Glutamatergic neuron (in vitro differentiated cells): ENCODE measurements at places on chromosomes 4 and X. TPM values are rescaled to one million over a fixed set of nuclear protein-coding genes. Genes with fewer than 3 reads are reported as not detected.

DNA sequence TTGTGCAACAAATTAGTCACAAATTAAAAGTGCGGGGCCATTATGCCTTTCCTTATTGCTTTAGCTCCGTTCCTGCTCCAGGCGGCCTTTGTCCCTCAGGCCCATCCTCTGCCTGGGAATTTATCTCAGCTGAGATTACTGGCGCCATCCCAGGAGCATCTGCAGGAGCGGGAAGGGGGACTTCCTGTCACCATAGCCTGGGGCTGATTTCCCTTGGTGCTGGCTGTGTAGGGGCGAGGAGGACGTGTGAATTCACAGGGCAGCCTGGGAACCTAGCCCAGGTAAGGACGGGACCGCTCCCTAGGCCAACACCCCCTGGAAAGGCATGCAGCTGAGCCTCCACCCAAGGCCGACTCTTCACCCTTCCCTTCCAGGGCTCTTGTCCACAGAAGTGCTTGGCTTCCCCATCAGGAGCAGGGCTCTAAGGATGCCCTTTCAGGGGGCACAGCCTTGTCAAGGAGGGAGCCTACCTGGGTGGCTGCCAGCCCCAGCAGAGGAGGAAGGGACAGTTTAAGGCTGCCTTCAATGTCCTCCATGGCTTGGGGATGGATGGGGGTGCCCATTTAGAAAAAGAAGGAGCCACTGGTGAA is 72.6 kb upstream of the NKX1-1 start:
- DNase-seq = peak; percentile 6
- peaks cover 2% of the 10 kb centered on the region for H3K27me3 ChIP-seq
- no peak overlapping the region for H3K4me3 ChIP-seq
- H3K36me3 ChIP-seq = peaks cover 11% of the 10 kb centered on the region
- no peak overlapping the region for H3K27ac ChIP-seq
- H3K4me1 ChIP-seq = no peaks in the 10 kb centered on the region

DNA sequence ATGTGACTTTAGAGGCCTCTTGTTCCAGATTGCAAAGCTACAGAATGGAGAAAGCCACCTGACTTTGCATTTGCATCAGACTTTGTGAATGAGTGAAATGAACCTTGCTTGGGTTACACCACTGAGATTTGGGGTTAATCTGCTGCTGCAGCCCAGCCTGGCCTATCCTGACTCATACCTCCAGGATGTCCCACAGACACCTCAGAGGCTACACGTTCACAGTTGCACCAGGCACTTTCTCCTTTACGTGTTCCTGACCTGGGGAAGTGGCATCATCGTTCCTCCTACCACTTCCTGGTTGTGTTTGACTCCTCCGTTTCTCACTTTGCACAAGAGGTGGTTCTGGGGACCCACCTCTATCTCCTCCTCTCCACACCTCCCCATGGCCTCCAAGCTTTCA is 9.2 kb upstream of the SORCS2 start:
- no peak overlapping the region for H3K27ac ChIP-seq
- no peak overlapping the region for H3K4me3 ChIP-seq
- no peak for DNase-seq
- H3K4me1 ChIP-seq = no peaks in the 10 kb centered on the region

GRCh38 chrX:41314204-41314603 is 19.8 kb upstream of the DDX3X start:
- no peak for DNase-seq
- H3K27ac ChIP-seq = no peak overlapping the region
- no peak overlapping the region for H3K4me3 ChIP-seq
- H3K4me1 ChIP-seq = no peaks in the 10 kb centered on the region
- H3K36me3 ChIP-seq = no peaks in the 10 kb centered on the region

DNA sequence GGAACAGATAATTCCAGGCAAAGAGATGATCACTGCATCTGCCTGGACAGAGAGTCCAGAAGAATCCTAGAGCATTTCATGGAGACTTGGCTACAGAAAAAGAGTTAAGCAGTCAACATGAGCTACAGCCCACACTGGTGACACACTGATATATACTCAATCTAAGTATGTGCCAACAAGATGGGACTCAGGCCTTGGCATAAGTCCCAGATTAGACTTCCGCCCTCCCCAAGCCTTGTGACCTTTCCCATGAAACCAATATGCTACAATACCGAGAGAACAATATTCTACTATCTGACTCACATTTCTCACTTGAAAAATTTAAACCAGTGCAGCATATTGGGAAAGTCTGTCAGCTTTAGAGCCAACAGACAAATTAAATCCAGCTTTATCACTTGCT is 65.7 kb upstream of the SLITRK2 start:
- no peaks in the 10 kb centered on the region for H3K27me3 ChIP-seq

The KLHL8 gene
- total RNA-seq = 16.6 TPM

The GPAT3 gene
- total RNA-seq = not detected

The CXCL5 gene
- total RNA-seq = not detected

The CYSLTR1 gene
- 0.25 TPM for total RNA-seq
